ENCODE measurements at places on chromosomes 3 and 15.
A peak's percentile ranks its signal among the peaks of the same experiment; 100 is the strongest.

- DNase-seq = no peak
Observed at GRCh38 chr15:71669688-71670087, 140.7 kb upstream of the NR2E3 start.

GRCh38 chr3:52245322-52246263 lies at the start of gene PPM1M:
PPM1M (plus strand) TSS chr3:52245759; CDS start chr3:52245825, 66 bp downstream.
- DNase-seq = no peak

- DNase-seq = no peak
Observed at GRCh38 chr15:70562906-70563305, 200.5 kb downstream of the UACA start.

GRCh38 chr3:15286022-15286421 lies 46.4 kb downstream of the SH3BP5 start:
- no peak for DNase-seq

DNA sequence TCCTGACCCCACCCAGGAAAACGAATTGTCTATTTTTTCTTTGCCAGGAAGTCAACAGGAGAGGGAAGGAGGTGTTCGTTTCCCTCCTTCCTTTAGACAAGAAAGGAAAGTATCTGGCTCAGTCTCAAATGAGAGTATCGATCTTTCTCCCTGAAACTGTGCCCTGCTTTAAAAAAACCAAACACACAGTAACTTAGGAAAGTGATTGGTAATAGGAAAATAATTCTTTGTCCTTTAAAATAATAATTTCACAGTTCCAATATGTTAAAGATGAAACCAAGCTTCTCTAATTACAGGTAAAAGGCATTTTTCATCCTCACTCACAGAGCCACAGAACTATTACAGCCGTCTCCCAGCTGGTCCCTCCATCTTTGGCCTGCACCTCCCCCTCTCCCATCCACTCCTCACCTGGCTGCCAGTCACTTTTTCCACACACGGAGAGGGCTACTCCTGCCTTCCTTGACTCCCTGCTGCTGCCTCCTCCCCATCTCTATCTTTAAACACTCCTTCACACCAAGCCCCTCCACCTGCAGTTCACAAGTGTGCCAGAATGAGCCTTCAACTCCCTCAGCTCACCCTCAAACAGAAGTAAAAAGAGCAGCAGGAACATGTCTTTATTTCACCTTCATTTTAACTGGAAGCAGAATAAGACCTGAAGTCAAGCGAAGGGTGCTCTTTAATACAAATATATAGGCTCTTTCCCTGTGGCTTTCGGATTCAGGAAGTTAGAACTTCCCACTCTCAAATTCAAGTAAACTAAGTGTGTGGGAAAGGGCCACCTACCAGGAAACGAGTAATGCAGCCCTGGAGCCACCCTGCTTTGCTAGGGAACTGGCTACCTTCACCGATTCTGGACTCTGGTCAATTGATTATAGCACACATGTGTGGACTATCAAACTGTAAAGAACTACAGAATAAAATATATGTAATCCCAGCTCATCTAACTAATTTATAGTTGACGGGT lies 116.4 kb downstream of the SENP2 start:
- DNase-seq = no peak

- no peak for DNase-seq
Observed at GRCh38 chr15:96593735-96594134, 263.2 kb downstream of the NR2F2 start.

DNA sequence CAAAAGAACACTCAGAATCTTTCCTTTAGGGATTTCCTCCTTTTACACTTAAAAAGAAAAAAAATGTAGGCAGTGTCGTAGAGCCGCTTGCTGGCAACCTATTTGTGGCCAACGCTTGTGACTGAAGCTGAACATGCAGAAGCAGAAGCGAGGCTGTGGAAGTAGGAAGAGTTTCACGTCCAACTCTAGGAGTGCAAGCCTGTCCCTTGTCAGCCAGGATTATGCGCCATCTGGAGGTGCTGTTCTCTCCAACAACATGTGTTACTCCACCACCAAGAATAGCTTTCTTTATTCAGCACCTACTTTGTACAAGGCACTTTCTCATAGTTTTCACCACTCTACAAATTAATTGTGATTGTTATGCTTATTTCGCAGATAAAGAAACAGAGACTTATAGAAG lies 223.2 kb upstream of the LMCD1 start:
- peak; percentile 6 for DNase-seq

DNA sequence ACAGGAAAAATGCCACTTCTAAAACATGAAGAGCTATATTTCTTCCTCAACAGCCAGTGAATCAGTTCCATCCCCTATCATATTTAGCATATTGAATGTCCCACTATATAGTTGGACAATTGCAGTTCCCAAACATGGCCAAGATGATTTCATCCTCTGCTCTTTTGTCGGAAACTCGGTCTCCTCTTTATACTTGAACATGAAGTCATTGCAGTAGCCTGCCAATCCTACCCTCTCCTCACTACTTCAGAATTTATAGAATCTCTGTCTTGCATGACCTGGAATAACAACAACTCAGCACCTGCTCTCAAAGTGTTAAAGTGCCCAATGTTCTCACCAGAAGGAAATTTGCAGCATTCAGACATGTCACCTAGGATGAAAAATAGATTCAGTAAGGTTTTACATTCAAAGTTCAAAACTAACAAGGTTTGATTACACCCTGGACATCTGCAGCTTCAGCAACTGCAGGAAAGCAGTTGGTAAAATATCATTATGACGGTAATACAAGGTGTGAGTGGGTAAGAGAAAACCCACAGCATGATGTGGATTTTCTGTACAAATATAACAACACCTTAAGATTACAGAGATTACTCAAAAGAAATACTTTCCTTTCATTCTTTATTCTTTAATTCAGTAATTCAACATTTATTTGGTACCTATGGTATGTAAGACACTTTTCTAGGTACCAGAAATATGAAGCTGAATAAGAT lies 52.5 kb downstream of the TP63 start:
- no peak for DNase-seq

GRCh38 chr3:183800243-183800863 lies 25.0 kb downstream of the MAP6D1 start:
- no peak for DNase-seq

DNA sequence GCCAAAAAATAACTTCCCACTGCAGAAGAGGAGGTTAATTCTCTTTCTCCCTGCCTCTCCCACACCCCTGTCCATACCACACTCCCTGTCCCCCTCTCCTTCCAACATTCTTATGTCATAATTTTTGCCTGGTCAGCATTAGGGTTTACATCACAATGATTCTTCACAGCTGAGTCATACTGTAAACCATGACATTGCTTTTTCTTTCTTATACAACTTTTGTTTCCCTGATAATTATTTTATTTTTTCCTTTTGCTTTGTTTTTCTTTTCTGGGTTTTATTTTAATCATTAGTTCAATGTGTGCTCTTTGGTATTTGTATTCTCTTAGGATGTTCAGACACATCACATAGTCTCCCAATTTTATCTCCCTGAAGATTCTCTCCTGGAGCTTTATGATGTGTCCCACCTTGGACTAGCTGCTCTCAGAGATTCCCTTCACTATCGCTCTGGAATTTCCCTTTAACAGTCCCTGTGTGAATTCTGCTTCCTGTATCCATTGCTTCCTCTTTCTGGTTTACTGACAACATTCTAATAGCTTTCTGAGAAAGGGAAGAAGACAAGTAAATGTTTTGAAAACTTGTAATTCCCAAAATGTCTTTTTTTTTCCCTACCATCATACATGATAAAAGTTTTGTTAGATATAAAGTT lies 70.7 kb downstream of the SOX2 start:
- peak; percentile 34 for DNase-seq

DNA sequence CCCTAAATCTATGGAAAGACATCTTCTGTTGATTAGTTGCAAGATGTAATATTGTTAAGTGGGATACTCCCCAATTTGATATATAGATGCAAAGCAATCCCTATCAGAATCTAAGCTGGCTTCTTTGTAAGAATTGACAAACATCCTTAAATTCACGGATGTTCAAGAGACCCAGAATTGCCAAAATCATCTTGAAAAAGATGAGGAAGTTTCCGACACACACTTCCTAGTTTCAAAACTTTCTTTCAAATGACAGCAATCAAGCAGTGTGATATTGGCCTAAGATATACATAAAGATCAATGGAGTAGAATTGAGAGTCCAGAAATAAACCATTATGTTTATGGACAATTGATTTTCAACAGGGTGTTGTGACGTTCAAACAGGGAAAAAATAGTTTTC lies 383.6 kb downstream of the LPP start:
- DNase-seq = no peak

DNA sequence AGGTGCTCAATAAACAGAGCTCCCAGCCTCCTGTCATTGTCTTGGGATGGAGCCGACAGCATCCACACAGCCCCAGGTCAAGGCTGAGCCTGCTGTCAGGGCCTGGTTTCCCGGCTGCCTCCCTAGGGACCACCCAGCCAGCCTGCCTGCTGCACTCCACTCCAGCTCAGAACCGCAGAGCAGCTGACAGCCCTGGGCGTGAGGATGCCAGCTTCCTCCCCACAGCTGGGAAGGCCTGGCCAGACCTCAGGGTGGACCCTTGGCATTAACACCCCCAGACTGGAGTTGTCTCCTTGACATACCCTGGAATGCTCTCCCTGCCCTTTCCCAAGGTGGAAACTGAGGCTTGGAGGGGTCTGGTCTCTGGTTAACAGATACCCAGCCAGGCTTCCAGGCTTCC lies 112.0 kb downstream of the WNT7A start:
- no peak for DNase-seq

- DNase-seq = no peak
Observed at GRCh38 chr3:193086681-193087080, 154.3 kb upstream of the PLAAT1 start.

DNA sequence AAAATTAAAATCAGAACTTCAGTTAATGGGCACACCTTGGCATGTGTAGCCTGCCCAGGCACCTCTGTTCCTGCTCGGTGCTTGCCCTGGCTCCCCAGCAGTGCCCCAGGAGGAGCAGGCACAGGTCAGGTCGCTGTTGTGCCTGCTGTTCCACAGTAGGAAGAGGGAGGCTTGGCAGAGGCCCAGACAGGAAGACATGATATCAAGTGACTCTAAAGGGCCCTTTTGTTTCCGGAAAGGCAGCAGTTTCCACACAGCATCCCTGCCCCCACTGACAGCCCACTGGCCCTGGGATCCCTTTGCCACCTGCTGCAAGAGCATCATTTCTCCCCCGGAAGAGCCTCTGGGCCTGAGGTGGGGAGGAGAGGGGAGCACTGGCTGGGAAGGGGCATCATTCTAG lies 40.5 kb upstream of the HES1 start:
- peak; percentile 91 for DNase-seq

GRCh38 chr3:171996178-171996817 lies 43.1 kb upstream of the FNDC3B start:
- no peak for DNase-seq

DNA sequence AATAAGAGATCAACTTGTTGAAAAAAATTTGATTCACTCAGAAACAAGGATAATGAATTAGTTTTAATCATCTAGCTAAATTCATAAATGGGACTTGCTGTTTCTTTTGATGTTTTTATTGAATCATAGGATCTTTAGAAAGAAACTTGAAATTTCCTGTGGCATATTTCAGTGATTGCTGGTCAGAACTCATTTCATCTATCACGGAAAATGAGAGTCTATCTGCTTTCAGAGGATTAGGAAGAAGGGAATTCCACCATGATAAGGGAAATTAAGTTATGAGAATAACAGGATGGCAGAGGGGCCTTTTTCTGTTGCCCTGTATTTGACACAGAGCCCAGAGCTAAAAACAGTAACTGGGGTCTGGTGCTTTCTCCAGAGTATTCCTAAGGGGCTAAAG lies 44.9 kb upstream of the CCNL1 start:
- DNase-seq = no peak

GRCh38 chr3:177193688-177194268 lies 3.5 kb downstream of the TBL1XR1 start:
- no peak for DNase-seq

GRCh38 chr15:74821091-74821789 lies 5.2 kb upstream of the CPLX3 start:
- DNase-seq = no peak

GRCh38 chr3:65785065-65785645 lies 253.6 kb downstream of the MAGI1 start:
- DNase-seq = peak; percentile 73

GRCh38 chr3:142982038-142982773 lies 18.7 kb upstream of the PAQR9 start:
- DNase-seq = no peak

- no peak for DNase-seq
Observed at GRCh38 chr3:34634939-34635338, 836.5 kb downstream of the PDCD6IP start.

DNA sequence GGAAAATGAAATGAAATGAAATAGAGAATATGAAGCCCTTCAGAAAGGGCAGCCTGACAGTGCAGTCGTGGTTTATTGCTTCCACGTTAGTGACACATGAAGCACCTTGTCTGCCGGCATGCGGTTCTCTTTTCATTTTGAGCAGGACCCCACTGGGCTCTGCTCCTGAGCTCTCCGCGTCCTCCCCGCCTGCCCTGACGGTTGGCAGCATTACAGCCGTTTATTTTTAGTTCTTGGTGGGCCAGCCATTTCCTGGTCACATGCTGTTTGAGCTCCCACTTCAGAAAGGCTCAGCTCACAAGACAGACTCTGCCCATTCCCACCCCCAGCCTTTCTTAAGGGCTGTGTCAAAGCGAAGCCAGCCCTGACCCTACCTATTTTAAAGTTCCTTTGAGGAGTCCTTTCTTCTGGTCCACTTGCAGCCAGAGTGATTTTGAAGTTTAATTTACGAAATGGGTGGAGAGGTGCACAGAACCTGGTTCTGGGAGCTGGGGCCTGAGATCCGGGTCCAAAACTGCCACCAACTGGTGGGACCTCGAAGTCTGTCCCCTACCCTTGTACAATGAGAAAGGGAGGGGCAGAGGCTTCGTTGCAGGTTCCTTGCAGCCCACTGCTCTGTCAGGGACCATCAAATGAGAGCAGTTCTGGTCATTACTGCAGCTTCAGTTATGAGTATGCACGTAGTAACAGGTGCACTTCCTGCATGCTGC lies 60.1 kb downstream of the MGLL start:
- peak; percentile 64 for DNase-seq

GRCh38 chr3:25566358-25566920 lies 98.3 kb downstream of the TOP2B start:
- no peak for DNase-seq

GRCh38 chr3:107430214-107430995 lies 53.2 kb downstream of the CCDC54 start:
- DNase-seq = peak; percentile 41
